ENCODE measurements at places on chromosomes 6 and 20.

GRCh38 chr20:46590443-46590842 lies 40.0 kb upstream of the OCSTAMP start:
- DNase-seq: no peak

- no peak for DNase-seq
These were observed 22.6 kb downstream of the PSMB9 start for GRCh38 chr6:32876603-32877002.

- DNase-seq: no peak
These were observed 96.6 kb downstream of the TMEM242 start for GRCh38 chr6:157226761-157227160.

DNA sequence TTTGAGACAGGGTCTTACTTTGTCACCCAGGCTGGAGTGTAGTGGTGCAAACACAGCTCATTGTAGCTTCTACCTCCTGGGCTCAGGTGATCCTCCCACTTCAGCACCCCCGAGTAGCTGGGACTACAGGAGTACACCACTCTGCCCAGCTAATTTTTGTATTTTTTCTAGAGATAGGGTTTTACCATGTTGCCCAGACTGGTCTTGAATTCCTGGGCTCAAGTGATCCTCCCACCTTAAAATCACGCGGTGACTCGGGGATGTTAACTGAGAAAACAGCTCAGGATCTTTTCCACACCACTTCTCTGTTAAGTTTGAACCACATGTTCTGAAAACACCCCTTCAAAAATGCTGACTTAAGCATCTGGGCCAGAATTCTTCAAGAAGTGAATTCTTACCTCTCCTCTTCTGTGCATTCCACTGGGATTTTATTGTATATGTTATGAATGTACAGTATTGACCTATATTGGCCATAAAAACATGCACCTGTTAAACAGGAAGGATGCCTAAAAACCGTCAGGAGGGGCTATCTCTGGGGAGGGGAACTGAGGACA lies 72.4 kb downstream of the SYTL3 start:
- no peak for DNase-seq

GRCh38 chr6:167446971-167447370 lies 122.1 kb downstream of the TTLL2 start:
- DNase-seq: no peak

GRCh38 chr6:27694547-27694874 lies 217.7 kb downstream of the OR2B2 start:
- DNase-seq: no peak

- no peak for DNase-seq
These were observed 18.3 kb downstream of the FOXC1 start for GRCh38 chr6:1627827-1628560.

- DNase-seq: no peak
These were observed 95.6 kb downstream of the KIF16B start for GRCh38 chr20:16477632-16478031.

DNA sequence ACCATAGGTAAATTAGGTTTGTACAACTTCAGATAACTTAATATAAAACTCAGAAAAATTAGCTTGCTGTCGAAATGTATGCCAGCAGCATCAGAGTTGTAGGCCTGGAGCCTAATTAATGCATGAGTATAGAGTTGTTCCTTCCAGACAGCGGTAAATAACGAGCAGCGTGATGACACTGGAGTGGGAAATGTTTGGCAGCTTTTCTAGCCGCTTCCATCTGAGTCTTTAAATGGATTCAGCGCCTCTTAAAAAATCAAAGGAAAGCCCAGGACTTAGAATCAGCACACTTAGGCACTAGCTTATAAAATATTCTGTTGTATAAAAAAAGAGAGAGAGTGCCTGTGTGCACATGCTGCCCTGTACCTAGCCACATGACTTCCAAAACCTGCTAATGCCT lies 43.7 kb upstream of the SYNJ2 start:
- no peak for DNase-seq

DNA sequence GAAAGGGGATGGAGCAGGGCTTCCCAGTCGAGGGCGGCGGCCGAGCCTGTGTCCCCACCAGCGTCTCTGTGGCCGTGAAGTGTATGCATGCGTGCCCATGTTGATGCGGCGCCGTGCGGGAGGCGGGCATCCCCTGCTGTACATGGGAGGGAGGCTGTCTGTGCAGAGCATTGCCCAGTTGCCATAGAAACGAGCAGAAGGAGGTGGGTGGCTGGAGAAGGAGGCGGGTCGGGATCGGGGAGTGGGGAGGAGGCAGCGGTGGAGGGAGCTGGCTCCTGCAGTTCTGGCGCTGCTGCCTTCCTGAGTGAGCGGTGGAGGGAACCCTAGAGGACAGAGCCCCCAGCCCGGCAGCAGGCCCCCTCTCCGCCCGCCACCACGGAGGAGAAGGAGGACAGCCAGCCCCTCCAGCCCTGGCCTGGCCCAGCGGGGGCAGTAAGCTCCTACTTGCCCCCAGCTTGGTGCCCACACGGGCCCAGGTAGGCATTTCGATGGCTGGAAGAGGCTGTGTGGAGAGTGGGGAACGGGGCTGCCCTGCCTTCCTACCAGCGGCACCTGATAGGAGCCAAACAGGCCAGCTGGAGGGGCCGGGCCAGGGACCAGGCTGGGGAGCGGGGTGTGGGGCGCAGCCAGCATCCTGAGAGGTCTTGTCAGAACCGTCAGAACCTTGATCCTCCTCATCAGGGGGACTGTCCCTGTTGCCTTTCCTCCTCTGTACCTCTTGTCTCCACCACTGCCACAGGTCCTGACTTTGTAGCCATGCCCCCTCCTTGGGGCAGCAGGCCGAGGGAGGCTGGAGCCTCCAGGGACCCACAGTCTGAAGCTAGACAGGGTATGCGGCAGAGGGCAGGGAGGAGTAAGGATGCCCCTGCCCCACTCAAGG lies 41.3 kb downstream of the SPDEF start:
- DNase-seq: peak; percentile 93

DNA sequence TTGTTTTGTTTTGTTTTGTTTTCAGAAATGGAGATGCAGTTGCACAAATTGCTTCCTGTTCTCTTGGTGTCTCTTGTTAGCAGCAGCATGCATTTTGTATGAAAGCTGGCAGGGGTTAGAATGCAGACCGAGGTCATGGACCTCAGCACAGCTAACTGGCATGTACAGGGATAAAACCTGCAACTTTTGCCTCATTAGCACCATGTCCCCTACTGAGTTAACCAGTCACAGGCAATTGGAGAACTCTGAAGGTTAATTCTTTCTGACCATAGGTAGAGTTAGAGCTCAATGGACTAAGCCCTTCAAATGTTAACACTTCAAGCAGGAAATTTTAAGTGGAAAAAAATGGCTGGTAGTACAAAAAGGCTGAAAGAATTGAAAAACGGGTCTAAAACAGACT lies 377.1 kb downstream of the ADGRB3 start:
- DNase-seq: no peak

- DNase-seq: no peak
These were observed 64.5 kb downstream of the CDC5L start for GRCh38 chr6:44451803-44452695.

DNA sequence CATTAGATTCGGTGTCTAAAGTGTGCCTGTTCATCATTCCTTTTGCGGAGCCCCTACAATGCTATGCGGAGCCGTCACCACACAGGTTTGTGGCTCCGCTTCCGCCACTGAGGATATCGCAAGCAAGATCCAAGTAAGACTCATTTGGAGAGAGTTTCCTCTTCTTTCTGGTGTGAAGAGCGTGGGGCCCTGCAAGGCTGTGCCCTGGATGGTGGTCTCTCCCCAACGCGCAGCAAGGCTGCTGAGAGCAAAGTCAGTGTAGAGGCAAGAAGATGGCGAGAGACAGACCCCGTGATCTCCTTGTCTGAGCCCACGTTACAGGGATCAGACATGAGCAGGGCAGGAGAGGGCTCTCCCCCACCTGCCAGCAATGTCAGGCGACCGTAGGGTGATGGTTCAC lies 96.3 kb upstream of the AFDN start:
- no peak for DNase-seq

DNA sequence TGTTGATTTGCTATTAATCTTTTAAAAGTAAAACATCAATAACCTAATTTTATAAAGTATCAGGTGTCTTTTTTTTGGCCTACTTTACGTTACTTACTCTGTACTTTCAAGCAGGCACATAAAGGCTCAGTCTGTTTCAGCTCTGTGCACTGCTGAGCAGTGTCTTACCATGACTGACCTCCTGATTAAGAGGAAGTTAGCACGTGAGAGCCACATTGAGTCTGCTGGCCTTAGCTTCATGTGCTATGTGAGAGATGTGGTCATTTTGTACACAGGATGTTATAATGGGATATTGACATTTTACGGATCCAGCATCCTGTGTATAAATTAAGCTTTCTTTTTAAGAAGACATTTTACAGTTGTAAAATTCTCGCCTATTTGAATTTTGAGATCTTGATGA lies 31.9 kb downstream of the ARID1B start:
- DNase-seq: no peak

DNA sequence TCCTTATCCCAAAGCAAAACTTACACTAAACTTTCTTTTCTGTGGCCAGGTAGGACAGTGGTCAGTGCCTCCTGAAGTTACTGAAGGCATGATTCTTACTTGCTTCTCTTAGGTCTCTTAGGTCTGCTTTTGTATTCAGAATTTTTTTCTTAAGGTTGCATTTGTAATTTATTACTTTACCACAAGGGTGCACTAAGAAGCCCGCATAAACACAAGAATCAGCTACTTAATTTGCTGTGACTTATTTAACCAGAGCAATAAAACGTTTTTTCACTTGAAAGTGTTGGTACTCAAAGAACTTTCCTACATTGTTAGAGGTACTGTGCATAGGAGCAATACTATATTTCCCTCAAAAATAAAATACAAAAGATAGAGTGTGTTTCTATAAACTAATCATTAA lies 75.4 kb upstream of the LAMA2 start:
- no peak for DNase-seq

DNA sequence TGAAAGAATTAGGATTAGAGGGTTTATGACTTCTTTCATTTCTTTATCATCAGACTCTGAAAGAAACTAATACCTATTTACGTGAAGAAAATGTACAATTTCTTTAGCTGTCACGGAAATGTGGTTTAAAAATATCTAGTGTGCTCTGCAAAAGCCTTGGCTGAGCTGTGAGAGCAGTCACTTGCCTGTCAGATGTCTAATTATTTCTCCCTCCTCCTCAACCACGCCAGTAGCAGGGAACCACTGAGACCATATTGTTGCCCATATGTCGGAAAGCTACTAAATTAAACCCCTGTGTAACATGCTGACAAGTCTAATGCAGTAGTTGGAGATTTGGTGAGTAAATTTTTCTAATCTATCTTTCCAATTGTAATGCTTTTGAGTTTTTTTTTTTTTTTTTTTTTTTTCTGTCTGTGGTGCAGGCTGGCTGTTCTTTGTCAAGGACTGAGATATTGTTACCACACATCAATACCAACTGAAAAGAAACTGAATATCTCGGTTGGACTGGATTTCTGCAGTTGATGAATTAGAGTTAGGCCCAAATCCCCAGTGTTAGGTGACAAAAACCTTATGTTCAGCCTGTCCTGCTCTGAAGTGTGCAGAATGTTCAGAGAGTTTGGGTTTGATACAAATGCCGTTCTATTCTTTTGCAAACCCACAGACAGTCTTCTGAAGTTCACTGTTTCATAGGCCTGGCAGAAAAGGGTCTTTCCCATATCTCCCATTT lies 302.9 kb upstream of the SYNCRIP start:
- peak; percentile 86 for DNase-seq

DNA sequence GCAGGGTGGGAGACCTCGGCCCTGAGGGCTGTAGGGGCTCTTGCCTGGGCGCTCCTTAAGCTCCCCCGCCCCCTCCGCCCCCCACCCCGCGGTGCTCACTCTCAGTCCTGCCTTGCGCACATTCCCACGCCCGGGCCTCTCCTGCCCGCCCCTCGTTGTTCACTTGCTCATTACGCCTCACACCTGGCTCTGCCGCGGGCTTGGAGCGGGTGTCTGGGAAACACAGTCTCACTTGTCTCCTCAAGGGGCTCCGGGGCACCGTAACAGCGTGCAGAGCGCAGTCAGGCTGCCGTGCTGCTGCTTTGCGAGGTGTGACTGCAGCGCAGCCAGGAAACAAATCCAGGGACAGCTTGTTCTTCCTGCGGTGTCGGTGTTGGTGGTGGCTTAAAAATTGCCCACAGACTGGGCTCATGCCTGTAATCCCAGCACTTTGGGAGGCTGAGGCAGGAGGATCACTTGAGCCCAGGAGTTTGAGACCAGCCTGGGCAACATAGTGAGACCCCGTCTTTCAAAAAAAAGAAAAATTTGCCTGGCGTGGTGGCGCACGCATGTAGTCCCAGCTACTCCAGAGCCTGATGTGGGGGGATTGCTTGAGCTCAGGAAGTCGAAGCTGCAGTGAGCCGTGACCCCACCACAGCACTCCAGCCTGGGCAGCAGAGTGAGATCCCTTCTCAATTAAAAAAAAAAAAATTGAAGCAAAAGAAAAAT lies 4.6 kb downstream of the NPBWR2 start:
- DNase-seq: no peak

- no peak for DNase-seq
These were observed 505.1 kb upstream of the NRSN1 start for GRCh38 chr6:23620911-23621401.

DNA sequence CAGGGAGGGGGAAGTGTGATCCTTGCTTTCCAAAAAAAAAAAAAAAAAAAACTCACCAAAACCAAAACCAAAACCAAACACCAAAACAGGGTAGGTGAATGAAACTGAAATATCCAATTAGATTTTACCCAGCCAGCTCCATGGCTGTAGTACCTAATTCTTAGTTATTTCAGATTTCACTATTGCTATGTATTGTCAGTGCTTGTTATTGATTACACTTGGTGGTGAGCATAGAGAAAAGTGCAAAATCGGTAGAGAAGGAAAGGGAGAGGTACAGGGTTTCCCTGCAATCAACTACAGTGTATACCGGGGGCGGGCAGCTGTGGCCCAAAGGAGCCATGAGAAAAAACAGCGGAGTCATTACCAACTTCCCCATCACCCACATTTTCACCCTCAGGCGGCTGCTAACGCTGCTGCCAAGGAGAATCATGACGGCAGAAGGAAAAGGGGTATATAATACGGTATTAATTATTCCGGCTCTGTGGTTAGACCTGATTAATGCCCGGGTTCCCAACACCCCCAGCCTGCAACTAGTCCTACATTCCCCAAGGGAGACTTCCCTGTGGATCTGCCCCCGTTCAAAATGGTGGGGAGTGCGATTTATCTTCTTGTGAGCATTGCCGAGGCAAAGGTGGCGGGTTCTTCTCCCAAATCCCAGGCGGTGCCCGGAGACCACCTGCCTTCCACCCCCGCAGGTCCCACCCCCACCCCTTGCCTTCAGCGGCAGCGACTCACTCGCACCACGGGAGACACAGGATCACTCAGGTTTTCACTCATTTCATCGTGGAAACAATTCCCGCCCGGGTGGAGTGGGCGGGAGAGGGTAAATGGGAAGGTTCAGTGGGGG lies at the start of gene C6orf62:
C6orf62 (minus strand) TSS at position 30 of the 847 bp plus-strand sequence. CDS start 486 bp downstream, outside the sequence.
- no peak for DNase-seq

DNA sequence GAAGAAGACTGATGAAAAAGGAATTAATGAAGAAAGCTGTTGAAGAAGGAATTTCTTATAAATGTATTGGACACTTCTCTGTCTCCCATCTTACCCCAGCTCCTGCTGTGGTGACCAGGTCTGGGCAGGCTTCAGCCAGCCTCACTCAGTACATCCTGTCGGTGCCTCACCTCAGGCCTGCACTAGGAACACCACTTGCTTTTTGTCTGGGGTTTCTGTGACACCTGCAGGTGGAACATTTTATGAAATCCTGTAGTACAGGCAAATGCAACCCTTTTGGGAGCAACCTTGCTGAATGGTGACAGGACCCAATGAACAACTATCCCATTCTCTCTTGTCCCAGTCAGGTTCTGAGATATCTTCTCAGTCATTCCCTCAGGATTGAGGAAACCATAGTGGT lies 129.7 kb downstream of the PRDM13 start:
- DNase-seq: peak; percentile 31

Measured in cerebellum (tissue), 4 donors.